ENCODE measurements at places on chromosomes 12 and 14.
A peak's percentile ranks its signal among the peaks of the same experiment; 100 is the strongest.

DNA sequence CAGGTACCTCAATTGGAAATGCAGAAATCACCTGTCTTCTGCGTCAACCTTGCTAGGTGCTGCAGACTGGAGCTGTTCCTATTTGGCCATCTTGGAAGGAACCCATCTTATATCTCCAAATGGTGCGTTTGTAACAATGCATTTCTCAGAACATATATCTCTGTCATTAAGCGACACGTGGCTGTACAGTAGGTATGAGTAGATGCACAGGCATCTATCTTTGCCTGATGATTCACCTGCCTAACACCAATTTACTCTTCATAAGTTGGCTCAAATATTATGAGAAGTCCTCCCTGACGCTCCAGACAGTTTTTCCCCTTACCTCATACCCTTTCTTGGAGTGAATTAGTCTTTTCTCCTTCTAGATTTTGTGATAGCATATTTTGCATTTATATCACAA is 44.2 kb downstream of the GPR137C start:
- no peak for DNase-seq

DNA sequence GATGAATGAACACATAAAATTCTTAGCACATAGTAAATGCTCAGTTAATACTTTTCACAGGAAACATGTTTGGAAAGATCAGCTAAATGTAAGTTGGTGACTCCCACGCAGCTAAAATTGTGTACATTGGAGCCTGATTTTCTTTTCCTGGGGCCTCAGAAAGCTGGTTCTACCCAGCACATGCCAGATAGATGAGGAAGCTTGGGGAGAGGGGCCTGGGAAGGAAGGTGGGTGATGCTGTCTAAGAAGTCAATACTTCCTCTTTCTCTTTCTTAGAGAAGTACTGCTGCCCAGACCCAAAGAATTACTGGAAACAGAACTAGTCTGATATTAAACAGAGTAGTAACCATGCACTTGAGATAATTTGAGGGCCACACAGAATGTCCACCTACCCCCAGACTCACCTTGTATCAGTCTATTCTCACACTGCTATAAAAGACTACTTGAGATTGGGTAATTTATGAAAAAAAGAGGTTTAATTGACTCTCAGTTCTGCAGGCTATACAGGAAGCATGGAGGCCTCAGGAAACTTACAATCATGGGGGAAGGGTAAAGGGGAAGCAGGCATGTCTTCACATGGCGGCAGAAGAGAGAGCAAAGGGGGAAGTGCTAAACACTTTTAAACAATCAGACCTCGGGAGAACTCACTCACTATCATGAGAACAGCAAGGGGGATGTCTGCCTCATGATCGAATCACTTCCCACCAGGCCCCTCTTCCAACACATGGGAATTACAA is 123.3 kb upstream of the MED13L start:
- no peak for DNase-seq

DNA sequence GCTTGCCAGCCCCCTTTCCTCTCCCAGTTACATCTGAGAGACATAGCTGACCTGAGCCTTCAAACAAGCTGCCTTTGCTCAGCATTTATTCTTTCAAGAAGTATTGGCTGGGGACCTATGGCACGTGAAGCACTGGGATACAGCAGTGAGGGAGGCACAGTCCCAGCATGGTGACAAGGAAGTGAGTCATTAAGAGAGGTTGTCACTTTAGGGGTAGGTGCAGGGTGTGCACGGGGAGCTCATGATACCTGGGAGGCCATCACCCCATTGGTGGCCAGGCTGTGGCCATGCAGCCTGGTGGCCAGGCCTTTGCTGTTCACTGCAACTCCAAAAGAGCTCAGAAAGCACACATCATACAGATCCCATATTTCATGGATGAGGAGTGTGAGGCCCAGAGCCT is 5.7 kb upstream of the KRT75 start:
- no peak for DNase-seq

- DNase-seq = no peak
Observed at GRCh38 chr14:69811868-69812252, 14.8 kb upstream of the SLC10A1 start.

DNA sequence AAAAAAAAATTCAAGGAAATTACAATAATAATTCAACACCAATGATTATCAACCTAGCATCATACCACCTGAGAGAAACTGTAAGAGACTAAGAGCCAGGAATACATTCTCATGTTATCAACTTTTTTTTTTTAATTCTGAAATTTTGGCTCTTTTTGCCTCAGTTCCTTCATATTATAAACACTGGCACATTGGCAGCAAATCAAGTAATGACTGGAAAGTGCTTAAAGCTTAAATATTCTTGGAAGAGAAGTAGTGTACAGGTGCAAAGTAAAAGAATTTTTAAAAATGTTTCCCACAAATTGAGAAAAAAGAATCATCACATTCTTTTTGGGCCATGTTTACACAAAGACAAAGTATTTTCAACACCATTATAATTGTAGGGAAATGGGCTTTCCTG is 296.9 kb upstream of the SOX5 start:
- no peak for DNase-seq

DNA sequence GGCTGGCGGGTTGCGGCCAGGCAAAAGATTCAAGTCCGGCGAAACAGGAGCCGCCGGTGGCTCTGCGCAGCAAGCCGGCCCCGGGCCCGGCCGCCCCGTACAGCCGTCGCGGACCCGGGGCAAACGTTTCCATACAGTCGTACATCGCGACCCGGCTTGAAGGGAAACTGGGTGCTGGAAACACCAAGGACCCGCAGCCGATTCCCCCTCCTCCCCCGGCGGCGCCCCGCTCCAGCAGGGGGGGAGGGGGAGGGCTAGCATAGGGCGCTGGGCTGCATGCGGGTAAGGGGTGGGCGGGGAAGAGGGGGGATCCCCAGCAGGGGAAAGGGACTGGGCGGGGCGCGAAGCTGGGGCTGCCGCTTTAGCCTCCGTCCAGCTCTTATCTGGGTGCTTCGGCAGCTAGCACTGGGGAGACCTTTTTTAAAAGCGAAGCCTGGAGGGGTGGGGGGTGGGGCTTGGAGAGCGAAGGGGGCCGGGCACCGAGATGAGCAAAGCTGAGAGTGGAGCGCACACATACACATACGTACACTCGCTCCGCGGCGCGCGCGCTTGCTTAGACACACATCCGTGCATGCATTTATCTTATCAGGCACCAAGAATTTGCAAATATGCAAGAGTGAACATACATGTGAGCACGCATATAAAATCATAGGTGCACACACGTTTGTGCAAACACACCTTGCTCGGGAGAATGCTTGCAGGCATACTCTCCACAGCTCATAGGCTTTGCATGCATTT is 11.9 kb downstream of the RARG start:
- DNase-seq = peak; percentile 67

GRCh38 chr14:102590667-102591099 is 1.8 kb upstream of the RCOR1 start:
- peak; percentile 47 for DNase-seq

- DNase-seq = no peak
Observed at GRCh38 chr14:92573761-92574498, 60.3 kb downstream of the RIN3 start.

DNA sequence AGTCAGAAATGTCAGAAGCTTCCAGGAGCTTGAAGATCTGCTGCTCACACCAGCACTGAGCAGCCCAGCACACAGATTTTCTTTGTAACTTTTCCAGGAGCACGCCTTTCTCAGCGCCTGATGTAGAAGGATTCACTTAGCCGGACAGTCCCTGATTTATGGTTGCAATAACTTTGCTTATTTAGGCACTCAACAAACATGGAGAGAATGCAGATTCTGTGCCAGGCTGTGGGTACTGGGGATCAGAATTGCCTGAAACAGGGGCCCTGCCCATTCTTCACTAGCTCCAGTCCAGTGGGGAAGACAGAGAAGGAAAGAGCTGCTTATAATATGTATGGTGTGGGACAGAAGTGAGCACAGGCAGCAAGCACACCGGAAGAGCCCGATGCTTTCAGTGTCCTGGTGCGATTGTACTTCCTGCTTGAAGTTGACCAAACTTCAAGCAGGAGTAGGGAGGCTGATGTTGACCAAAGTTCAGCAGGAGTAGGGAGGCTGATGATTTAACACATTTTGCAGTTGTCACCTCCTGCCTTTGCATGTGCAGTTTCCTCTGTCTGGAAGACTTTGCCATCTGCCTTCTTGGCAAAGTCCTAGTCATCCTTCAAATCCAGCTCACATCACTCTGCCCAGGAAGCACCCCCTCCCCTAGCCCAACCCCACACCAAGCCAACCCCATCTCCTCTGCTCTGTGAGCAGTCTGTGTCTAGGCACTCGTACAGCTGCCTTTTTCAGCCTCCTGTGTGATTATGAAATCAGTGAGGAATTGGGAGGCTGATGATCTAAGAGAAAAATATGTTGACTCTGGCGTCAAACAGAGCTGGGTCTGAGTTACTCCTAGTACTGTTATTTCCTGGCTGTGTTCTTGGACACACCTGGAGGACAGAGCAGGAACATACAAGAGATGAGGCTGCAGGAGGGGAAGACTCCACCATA is 12.0 kb upstream of the PRIMA1 start:
- no peak for DNase-seq

DNA sequence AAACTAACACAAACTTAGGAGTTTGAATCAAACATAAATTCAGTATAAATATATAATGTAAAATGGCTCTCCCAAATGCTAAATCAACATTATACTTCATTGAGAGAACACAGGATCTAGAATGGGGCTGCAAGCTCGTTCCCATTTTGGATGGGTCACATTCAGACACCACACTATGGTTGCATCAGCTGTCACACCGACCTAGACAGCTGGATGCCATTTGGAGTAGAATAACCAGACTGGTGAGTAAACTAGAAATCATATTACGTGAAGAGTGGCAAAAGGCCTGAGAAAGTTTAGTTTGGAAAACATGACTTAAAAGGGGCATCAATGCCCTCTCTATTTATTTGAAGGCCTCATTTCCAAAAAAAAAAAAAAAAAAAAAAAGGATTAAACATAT is 430.4 kb downstream of the NPAS3 start:
- DNase-seq = no peak

DNA sequence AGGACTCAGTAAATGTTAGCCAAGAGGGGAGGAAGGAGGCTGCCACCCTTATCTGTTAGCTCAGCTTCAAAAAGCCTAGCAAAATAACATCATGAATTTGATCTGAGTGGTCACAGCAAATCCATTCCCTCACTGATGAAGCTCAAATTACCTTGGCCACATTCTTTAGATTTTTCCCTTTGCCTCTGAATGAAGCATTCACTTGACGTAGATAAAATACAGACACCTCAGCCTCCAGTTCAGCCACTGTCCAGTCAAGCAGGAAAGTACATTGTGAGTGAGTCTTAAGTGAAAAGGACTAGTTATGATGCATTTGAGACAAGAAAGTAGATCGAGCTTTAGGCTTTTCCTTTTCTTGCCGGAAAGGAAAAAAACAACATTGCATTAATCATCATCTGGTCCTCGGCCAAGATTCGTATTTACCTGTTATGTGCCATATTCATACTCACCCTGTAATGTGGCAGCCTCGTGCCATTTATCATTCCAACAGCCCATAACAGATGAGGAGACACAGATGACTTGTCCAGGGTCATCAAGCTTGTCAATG is 146.5 kb downstream of the ETV6 start:
- no peak for DNase-seq

DNA sequence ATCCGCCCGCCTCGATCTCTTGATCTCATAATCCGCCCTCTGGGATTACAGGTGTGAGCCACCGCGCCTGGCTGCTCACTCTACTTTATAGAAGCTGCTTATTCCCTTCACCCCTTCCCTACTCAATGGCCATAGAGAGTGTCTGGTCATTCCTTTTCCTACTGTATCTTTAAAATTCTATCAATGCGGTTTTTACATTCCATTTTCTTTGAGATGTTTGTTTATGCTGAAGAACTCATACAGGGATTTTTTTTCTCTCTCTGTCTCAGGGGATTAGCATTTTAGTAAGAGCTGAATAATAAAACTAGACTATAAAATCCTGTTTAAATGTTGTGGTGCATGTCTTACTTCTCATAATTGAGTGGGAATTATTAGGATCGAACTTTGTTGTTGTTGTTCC is 218.6 kb upstream of the FOXN3 start:
- DNase-seq = no peak

- no peak for DNase-seq
Observed at GRCh38 chr12:116454950-116455447, 104.2 kb upstream of the MAP1LC3B2 start.

GRCh38 chr12:6632026-6632983 is 3.5 kb downstream of the LPAR5 start:
- peak; percentile 70 for DNase-seq

GRCh38 chr12:107884769-107885694 is 110.5 kb downstream of the ASCL4 start:
- DNase-seq = peak; percentile 77

- no peak for DNase-seq
Observed at GRCh38 chr12:96881608-96882007, 25.4 kb upstream of the NEDD1 start.

- no peak for DNase-seq
Observed at GRCh38 chr12:68919581-68920239, 13.3 kb downstream of the CPM start.

DNA sequence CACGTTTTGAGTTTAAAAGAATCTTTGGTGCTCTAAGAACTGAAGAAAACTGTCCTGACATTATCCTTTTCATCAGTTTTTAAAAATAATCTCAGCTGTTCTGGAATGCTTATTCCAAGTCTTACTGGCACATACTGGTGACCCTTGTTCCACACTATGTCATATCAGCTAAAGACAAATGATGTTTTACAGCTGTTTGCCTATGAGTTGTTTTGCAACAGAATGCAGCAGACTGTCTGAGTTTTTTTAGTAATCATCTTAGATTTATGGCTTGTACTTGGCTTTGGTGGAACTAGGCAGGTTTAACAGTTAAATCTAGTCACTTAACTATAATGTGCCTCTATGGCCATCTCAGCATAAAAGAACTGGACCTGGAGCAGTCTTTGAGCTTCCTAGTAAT is 91.6 kb upstream of the GRIN2B start:
- DNase-seq = no peak

DNA sequence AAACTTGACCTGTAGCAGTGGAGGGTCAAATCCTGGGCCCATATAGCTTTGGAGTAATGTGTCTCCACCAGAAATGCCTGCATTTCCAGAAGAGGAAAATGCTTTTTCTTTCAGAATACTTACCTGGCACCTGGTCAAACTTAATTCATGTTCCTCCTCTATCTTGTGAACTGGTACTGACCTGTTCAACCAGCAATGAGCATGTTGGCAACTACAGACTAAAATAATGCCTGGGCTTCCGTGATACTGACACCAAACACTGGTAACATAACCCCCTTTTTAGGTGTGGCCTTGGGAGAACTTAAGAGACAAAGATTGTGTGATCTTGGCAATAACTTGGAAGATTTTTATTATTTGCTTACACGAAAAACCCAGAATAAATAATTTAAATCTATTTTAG is 23.8 kb upstream of the MGST1 start:
- no peak for DNase-seq

DNA sequence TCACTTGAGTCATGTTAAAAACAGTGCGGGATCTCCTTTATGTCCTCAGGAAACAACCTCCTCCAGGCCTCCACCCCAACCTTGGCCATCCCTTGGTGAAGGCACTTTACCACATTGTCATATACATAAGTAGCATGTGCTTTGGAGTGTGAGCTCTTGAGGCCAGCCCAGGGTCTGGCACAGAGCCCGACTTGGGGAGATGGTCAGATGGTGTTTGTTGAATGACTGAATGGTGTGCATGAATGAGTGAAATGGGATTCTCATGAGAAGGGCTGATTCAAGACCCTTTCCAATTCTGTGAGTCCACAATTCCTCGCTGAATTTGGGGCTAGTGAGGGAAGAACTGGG is 52.9 kb upstream of the DLK1 start:
- DNase-seq = no peak

Data from hematopoietic multipotent progenitor cell (in vitro differentiated cells).